ENCODE measurements at places on chromosomes 2 and 18.
A peak's percentile ranks its signal among the peaks of the same experiment; 100 is the strongest.

DNA sequence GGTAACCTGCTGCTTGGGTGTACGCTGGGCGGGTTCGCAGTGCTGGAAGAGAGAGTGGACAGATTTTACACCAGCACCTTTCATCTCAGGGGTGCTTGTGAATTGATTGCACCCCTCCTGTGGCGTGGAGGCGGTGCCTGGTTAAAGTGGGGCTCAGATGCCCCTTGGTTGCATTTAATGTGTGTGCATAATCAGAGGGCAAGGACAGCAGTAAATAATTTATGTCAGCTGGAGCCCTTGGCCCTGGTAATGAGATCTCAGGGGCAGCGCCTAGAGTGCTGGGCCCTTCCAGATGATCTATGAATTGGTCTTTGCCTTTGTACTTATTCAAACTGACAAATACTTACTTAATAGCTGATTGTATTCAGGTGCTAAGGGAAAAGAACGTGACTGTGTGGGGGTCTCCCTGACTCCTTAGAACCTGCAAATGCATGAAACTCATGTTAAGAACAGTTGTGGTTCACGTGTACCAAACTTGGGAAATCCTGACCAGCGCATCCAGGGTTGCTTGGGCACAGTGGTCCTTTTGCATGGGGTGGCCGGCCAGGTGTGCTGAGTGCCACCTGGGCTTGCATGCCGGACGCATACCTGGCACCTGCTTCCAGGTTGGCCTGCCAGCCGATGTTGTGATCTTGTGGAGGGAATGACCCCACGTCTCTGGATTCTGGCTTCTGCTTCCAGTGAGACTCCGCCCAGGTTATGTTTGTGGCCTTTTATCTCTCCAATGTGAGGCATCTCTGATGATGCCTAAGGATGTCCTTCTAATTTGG lies 118.5 kb downstream of the AGAP1 start:
- no peak for DNase-seq

- DNase-seq: no peak
These were observed 28.6 kb upstream of the GALNT5 start for GRCh38 chr2:157228946-157229345.

DNA sequence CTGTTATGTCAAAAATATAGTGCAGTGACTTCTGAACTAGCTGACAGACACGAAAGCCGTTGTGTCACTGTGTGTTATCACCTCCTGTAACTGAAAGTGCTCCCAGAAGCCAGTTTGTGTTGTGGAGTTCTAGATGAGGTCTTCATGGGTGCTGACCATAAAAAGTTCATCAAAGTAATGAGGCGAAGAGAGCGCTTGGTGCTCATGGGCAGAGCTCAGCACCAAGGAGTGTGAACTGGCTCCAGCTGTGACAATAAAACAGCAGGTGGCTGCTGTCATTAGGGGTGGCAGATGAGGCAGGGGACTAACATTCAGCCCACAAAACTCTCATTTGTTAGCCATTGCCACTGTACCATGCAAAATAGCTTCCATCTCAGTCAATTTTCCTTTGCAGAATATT lies 151.1 kb downstream of the ZNF407 start:
- no peak for DNase-seq

DNA sequence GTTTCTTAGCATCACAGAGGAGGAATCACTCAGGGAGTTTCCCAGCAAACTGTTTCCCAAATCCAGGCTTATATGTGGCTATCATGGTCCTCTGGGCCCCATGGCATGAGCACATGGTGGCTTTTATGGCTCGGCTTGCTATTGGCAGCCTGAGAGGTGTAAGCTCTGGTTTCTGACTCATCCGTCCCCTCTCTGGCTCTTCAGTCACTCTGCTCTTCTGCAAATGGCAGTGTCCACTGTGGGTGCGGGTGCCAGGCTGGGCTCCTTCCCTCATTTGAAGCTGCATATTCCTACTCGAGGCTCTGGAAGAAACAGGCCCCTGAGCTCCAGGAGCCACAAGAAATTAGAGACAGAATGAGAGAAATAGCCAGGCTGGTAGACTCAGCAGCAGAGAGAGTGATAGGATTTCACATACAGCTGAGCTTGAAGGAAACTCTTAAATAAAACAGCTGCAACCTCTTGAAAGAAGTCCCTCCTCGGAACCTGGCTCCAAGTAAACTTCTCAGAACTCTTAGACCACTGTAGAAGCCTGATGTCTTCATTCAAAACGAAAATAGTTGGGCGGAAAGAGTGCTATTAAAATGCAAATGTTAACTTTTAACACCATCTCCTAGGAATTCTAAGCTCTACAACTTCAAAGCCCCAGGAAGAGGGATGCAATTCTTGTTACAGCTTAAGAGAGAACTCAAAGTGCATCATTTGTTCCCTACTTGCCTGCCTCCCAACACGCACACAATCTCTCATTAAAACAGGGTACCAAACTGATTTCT lies 212.6 kb upstream of the SP5 start:
- DNase-seq: no peak

GRCh38 chr2:47061944-47062678 lies 93.0 kb downstream of the STPG4 start:
- no peak for DNase-seq

GRCh38 chr2:221807706-221808105 lies 235.6 kb upstream of the EPHA4 start:
- DNase-seq: no peak

GRCh38 chr2:24885221-24886125 lies 34.6 kb downstream of the ADCY3 start:
- no peak for DNase-seq

GRCh38 chr18:79567481-79568147 lies 112.0 kb upstream of the CTDP1 start:
- DNase-seq: peak; percentile 47

DNA sequence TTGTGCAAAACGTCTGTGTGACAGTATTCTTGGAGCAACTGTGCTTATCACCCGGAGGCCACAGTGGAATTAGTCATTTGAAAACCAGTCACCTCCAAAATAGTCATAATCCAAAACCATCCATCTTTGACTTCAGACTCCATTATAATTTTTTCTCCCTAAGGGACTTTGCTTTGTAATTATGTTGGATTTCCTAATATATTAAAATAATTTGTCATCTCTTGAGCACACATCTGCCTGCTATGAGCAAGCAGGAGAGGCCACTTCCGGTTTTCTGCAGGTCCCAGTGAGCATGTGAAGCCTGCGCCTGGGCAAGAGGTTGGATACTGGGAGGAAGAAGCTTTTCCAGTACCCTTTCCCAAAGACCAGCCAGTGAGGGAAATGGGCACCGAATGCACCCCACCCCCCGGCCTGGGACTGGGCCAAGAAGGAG lies 57.7 kb downstream of the ODC1 start:
- DNase-seq: no peak

- DNase-seq: no peak
These were observed 43.0 kb upstream of the CHMP1B start for GRCh38 chr18:11808001-11808855.

DNA sequence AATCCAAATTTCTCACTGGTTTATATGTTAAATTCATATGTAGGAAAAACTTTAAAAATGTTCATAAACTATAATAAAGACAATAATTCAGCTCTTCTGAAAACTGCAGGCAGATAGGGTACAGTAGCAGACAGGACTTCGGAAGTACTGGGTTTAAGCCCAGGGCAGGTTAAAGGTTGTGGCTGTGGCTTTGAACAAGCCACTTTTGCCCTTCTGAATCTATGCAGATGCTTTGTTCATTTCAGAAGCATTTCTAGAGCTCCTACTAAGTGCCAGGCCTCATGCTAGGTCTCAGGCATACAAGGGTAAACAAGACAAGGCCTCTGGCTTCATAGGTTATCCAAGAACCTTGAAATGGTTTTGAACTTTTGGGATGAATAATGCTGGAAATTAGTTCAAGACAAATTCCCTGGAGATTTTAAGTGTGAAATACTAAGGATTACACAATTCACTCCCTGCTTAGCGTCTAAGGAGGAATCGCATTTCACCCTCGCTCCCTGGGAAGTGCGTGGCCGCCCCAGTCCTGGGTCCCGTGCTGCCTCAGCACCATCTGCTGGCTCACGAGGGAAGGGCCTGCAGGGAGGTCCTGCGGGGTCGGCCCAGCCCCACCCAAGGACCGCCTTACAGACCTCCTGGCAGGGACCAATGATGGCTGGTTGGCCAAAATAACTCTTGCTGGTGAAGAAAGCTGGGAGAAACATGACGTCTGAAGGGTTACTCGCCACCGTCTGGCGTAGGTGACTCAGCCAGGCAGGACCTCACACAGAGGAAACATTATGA lies 67.7 kb upstream of the L3MBTL4 start:
- DNase-seq: peak; percentile 75

- no peak for DNase-seq
These were observed 180.6 kb downstream of the MREG start for GRCh38 chr2:215832791-215833190.

DNA sequence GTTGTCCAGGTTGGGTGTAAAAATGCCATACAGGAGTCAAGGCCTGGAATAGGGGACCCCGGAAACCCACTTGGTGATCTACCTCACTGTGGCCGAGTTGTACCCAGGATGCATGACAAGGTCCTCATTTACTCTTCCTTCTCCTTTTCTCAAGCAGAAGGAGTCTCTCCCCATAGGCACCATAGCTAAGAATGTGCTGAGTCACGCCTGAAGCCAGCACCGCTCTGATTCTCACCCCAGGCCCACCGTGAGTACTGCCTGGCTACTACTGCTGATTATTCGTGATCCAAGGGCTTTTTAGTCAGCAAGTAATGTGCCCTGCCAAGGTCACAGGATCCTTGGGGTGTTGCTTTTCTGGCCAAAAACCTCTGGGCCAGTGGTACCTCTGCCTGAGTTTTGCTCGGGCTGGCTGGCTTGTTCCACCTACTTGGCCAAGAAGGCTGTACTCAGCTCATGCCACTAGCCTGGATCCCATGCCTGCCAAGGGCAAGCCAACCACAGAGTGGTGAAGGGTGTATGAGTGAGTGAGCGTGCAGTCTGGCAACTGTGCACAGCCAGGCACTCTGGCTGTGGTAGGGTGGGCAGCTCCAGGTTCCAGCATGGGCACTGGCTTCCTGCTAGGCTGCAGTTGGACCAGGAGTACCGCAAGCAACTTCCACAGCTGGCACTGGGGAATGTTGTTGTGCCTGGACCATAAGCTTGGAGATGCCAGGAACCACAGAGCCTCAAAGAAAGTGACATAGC lies 650.1 kb upstream of the VRK2 start:
- DNase-seq: no peak

GRCh38 chr2:23924589-23925359 lies 2.1 kb downstream of the ATAD2B start:
- no peak for DNase-seq

DNA sequence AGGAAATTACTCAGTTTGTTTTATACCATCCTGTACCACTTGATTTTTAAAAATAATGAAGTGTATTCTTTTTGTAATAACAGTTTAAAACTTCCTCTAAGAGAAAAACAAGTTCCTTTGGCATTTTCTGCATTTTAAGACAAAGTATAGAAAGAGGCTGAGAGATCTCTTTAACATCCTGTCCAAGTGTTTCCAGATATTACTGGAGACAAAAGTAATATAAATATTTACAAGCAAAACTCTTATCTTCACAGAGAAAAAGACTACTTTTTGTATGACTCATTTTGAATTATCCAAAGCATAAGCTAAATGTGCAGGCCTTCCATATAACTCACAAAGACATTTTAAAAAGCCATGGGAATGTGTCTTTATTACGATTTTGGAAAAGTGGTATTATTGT lies 221.1 kb downstream of the RDH14 start:
- DNase-seq: no peak

- DNase-seq: no peak
These were observed 130.1 kb downstream of the OLA1 start for GRCh38 chr2:174117951-174118930.

DNA sequence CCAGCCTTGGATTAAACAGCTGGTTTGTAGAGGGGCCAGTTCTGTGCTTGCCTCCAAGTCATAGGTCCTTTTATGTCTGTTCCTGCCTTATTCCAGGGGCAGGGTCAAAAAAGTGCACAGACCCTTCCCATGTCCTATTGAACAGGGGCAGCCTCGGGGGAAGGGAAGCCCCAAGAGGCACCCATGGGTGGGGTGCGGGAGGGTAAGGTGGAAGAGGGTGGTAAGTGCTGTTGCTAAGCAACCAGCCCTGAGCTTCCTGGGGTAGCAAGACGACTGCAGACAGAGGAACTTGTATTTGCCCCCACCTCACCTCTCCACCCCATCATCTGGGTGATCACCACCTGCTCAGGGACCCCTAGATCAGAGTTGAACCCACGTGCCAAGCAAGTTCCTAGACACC lies 7.7 kb downstream of the DNMT3A start:
- DNase-seq: no peak

GRCh38 chr2:58957188-58957840 lies 716.2 kb upstream of the FANCL start:
- DNase-seq: no peak

GRCh38 chr18:22493940-22494339 lies 76.2 kb upstream of the CTAGE1 start:
- no peak for DNase-seq

DNA sequence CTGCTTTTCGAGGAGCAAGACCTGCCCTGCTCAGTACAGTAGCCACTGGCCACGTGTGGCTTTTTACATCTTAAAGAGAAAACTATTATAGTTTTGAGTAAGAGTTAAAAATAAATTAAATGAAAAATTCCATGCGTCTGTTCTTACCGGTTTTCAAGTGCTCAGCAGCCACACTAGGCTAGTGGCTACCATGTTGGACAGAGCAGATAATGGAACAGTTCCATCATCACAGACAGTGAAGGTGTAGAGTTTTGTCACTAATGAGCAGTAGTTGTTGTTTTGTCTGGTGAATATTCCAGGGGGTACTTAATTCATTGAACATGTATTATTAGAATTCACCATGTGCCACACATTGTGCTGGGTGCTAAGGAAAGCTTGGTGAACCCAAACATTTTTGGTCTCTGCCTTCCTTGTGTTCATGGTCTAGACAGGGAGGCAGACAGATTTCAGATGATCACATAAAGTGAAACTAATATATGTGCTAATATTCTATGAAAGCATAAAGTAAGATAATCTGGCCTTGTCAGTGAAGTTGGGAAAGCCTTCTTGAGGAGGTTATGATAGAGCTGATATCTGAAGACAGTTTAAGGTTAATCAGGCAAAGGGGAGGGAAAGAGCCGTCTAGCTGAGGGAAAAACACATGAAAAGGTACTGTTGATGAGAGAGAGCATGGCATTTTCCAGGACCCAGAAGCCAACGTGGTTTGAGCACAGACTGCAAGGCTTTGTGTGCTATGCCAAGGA lies 1.4 kb downstream of the ALMS1 start:
- no peak for DNase-seq

- no peak for DNase-seq
These were observed 296.8 kb upstream of the SPRED2 start for GRCh38 chr2:65729246-65729645.

DNA sequence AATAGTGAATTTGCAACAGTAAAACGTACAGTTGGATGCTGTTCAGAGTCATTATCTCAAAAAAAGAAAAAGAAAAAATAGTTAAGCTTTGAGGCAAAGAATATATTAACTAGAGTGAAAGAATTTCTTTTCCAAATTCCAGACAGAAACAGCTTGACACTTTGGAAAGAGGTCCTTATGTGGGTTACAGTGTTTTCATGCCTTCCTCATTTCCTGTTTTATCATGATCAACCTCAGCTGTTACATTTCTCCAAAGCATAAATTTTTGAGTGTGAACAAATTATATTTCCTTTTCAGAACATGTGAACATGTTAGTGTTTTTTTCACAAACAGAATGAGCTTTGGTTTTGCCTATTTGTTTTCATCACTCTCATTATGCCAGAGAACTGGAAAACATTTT lies 13.6 kb downstream of the FRZB start:
- no peak for DNase-seq
